ENCODE measurements at places on chromosomes 2 and 18. TPM values are rescaled to one million over a fixed set of nuclear protein-coding genes. Genes with fewer than 3 reads are reported as not detected.

DNA sequence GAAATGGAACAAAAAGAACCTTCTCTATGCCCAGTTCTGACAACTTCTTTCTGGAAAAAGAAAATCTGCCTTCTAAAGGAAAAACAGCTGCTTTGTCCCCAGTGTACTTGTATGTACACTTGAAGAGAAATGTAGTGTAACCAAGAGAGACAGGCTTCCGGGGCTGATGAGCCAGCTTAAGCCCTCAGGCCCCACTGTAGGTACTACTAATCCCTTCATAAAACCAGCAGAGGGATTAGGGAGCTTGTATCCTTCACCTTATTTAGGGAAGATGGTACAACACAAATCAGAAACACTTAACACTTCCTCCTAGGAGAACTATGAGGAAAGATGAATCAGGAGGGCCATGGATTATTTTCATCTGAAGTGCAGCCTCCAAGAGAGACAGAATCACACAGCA is 18.8 kb upstream of the SUCLG1 start:
- H3K4me3 ChIP-seq = no peak overlapping the region
- H3K36me3 ChIP-seq = no peaks in the 10 kb centered on the region
- DNase-seq = no peak
- H3K4me1 ChIP-seq = no peaks in the 10 kb centered on the region
- H3K27me3 ChIP-seq = no peaks in the 10 kb centered on the region

- H3K27ac ChIP-seq = no peak overlapping the region
- H3K36me3 ChIP-seq = no peaks in the 10 kb centered on the region
- no peak overlapping the region for H3K4me3 ChIP-seq
- DNase-seq = peak; percentile 11
Measured at GRCh38 chr2:109059474-109060165, 69.4 kb upstream of the SH3RF3 start.

- H3K4me1 ChIP-seq = no peaks in the 10 kb centered on the region
- no peak overlapping the region for H3K27ac ChIP-seq
- H3K27me3 ChIP-seq = no peaks in the 10 kb centered on the region
- H3K4me3 ChIP-seq = no peak overlapping the region
- H3K36me3 ChIP-seq = no peaks in the 10 kb centered on the region
Measured at GRCh38 chr18:73839441-73839840, 308.2 kb downstream of the FBXO15 start.

DNA sequence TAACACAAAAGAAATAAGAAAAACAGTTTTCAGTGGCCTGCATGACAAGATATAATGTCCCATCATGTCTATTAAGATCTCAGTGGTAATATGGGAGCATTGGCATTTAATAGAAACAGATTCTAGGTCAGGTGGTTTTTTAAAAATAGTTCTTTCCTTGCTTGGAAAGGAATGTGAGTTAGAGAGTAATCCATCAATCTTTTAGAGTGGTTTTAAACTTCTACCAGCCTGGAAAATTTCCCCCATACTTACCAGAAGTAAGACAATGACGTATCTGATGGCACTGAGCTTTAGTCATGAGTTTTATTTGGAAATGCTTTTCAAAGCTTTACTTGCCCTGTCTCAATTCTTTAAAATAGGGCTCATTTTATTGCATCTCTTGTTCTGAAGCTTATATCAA is 441.7 kb upstream of the SMIM21 start:
- H3K4me3 ChIP-seq = no peak overlapping the region
- H3K4me1 ChIP-seq = no peaks in the 10 kb centered on the region
- no peak for DNase-seq
- H3K36me3 ChIP-seq = no peaks in the 10 kb centered on the region

The SPEG gene
- total RNA-seq = 90.8 TPM
